Erythroblast (primary cell): ENCODE measurements at places on chromosomes 2 and 18.

DNA sequence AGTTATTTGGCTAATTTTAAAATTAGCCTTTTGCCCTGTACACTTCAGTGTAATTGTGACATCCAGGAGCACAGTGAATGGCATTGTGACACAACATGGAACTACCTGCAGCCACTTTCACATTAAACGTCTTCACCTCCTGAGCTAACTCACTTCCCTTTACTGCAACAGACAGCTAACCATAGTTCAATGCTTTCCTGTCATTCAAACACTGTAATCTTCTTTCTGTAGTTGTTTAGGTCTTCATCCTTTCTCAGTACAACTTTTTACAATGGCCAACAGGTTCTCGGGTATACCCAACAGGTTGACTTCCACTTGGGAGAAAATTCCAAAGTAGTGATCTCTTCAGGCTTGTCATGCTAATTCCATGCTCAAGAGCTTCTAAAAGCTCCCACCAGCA, 8.6 kb upstream of the AGPS start:
- no peak for DNase-seq

DNA sequence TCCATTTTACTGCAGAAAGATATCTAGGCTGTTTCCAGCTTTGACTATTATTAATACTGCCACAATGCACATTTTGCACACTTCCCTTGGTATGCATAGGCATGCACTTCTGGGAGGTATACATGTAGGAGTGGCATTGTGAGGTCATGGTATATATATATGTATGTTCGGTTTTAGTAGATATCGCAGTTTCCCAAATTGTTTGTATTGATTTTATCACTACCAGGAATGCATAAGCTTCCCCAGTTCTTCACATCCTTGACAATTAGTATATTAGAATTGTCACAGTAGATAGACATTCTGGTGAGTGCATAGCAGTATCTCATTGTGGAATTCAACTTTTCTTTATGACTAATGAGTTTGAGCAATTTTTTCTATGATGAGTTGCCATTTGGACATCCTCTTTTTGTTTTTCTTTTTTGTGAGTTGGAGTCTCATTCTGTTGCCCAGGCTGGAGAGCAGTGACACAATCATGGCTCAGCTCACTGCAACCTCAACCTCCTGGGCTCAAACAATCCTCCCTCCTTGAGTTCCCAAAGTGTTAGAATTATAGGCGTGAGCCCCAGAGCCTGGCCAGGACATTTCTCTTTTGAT, 4.2 kb upstream of the GRB14 start:
- no peak for DNase-seq

- no peak for DNase-seq
Observed at GRCh38 chr18:42891705-42892104, 223.8 kb downstream of the RIT2 start.

DNA sequence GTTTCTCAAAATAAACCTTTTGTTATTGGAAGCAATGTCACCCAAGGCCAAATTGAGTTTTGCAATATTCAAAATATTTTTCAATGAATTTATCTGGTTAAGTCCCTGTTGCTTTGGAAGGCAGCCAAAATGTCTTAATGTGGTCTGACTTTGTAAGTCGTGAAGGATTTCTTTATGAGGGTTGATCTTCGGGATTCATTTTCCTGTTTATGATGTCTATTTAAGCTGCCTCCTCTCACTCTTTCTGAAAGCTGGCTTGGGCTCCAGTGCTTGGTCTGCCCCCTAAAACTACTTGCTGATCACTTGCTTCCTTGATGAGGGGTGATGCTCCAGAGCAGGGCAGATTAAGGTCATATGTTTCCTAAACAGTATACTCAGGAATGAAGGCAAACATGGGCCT, 141.1 kb downstream of the ANTXR1 start:
- no peak for DNase-seq

DNA sequence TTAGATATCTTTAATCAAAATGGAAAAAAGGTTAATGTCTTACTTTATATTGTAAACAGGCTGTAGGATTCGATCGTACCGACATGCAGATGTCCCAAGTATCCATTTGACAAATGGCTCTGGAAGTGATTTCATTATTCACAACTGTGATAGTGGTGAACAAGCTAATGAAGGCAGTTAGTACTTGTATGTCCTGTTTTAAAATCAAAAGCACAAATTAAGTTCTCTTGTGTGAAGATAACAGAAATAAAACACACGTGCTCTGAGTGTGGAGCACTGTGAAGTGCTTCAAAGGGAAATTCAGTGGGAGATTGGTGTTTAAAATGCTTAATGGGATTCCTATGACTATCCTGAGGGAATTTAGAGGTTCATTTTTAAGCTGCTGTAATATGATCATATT, 8.6 kb upstream of the LRP1B start:
- no peak for DNase-seq

GRCh38 chr18:45402485-45403056, 212.7 kb upstream of the SLC14A2 start:
- DNase-seq = no peak

- DNase-seq = no peak
Observed at GRCh38 chr2:26571316-26571715, 69.8 kb downstream of the CIB4 start.

DNA sequence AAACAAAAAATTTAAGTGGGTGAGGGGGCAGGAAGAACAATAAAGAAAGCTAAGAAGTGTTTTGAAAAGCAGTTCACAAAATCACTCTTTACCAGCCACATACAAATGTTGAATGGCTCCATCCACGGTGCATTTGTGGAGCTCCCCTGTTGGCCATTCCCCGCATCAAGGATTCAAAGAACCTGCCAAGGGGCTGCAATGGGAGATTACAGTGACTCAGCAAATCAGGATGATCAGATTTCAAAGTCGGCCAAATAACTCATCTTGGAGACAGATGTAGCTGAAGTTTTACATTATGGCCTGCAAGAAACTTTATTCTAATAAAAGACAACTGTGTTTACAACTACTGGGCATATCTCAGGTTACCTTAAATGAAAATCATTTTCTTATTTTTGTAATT, 26.9 kb downstream of the COL4A3 start:
- no peak for DNase-seq

DNA sequence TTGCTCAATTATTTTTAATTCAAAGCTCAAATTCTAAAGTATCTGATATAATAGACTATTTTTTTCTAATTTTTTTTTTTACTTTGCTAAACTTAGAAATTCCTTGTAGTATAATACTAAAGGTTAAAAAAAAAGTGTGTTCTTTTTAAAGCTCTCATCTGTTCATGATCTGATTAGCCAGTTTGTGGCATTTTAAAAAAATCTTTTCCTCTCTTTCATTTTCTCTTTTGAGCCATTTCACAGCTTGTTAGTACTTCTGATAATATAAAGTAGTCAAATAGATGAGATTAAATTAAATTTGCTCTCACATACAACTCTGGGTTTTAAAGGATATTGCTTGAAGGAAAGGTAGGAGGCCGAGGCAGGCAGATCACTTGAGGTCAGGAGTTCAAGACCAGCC, 40.7 kb upstream of the NEMP2 start:
- DNase-seq = no peak
